ENCODE measurements at places on chromosomes 11 and 22.

DNA sequence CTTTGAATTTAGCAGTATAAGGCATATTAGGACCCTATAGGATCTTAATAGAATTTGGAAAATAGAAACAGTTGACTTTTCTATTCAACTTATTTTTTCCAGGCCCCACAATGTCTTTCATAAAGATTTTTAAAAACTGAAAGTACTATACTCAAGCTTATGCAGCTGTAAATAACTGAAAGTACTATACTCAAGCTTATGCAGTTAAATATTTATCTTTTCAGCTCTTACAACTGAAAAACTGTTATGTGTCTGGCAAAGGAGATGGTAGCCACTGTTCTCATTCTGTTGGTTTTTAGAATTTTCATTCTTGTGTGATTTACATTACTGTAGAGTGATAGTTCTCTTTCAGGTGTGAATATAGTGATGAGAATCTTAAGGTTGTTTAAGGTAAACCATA lies 16.5 kb downstream of the HIPK3 start:
- no peak for DNase-seq

DNA sequence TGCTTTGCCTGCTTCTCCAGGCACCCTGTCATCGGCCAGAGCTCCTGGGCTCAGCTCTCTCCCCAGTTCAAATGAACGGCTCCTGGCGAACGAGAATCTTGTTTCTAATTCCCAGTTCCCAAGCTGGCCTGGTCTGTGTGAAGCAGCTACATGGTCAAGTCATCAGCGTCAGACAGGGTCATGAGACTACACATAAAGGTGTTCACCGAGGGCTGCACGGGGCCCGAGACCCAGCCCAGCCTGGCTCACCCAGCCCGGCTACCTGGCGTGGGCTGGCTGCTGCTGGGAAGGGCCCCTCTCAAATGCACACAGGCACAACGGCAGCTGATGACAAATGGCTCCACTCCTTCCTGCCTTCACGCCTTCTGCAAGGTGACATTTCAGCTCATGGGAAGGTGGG lies 14.6 kb upstream of the CELSR1 start:
- no peak for DNase-seq

DNA sequence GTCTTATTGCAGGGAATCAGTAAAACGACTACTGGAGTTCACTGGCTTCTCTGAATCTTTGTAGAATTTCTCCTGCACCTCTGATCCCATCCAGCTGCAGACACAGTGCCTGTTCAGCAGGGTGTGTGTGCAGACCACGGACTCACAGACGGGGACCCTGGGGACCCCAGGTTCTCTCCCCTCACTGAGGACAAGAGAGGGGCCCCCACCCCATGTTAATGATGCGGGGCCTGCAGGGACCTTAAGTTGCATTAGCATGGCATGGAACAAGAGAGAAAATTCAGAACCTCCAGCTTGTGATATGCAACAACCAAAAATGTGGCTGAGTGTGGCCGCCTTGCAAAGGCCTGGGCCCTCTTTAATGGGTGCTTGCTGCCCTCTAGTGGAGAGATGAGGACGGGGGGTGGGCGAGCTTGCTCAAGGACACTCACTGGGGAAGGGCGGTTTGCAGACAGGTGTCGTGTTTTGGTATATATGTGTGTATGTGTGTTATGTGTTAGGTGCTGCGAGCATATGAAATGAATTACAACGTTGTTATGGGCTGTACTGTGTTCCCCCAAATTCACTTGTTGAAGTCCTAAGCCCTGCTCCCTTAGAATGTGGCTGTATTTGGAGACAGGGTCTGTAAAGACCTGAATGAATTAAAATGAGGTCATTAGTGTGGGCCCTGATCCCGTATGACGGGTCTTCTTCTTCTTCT lies 84.4 kb upstream of the SEPTIN5 start:
- peak; percentile 61 for DNase-seq

- peak; percentile 45 for DNase-seq
These were observed 39.9 kb downstream of the PTPRJ start for GRCh38 chr11:48020092-48020755.

GRCh38 chr22:27540247-27540646 lies 261.3 kb downstream of the MN1 start:
- no peak for DNase-seq

GRCh38 chr11:132005887-132006286 lies 635.5 kb downstream of the NTM start:
- no peak for DNase-seq

- no peak for DNase-seq
These were observed 5.0 kb upstream of the KCNJ11 start for GRCh38 chr11:17393472-17393871.

DNA sequence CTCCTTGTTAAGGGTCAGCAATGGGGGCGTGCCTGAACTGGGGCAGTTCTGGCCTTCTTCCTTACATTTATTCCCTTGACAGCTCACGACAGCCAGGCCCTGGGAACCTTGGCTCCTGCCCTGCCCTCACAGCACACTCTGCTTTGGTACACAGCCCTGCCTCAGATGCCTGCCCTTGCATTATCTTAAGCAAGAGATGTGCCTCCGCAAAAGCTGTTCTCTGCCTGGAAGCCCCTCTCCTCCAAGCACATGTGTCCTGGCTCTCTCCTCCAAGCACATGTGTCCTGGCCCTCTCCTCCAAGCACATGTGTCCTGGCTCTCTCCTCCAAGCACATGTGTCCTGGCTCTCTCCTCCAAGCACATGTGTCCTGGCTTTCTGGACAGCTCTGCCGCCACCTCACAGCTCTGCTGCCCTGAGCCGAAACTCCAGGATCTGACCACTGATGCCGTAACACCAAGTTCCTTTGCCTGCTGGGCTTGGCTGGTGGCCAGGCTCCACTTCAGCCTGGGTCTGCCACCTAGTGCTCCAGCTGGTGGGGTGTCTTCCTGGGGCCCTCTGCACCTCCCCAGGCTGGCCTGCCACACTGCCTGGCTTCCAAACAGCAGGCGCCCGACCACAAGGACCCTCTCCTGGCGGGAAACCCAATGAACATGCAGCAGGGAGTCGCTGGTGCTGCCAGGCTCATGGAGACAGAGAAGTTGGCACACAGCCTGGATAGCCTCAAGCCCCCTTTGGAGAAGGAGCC lies 53.0 kb downstream of the SCUBE1 start:
- DNase-seq, result no peak

DNA sequence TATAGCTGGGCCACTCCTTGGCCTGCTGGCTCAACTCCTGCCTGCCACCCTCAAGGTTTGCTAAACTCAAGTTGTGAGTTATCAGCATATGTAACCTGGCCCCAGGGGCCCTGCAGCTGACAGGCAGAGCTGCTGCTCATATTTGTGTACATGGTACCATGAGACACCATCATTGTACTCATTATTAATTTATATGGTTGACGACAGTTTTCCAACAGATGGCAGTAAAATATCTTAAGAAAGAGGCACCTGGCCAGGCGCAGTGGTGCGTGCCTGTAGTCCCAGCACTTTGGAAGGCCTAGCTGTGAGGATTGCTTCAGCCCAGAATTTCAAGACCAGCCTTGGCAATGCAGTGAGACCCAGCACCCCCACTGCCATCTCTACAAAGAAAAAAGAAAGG lies 11.4 kb upstream of the DENND5A start:
- DNase-seq, result peak; percentile 32

DNA sequence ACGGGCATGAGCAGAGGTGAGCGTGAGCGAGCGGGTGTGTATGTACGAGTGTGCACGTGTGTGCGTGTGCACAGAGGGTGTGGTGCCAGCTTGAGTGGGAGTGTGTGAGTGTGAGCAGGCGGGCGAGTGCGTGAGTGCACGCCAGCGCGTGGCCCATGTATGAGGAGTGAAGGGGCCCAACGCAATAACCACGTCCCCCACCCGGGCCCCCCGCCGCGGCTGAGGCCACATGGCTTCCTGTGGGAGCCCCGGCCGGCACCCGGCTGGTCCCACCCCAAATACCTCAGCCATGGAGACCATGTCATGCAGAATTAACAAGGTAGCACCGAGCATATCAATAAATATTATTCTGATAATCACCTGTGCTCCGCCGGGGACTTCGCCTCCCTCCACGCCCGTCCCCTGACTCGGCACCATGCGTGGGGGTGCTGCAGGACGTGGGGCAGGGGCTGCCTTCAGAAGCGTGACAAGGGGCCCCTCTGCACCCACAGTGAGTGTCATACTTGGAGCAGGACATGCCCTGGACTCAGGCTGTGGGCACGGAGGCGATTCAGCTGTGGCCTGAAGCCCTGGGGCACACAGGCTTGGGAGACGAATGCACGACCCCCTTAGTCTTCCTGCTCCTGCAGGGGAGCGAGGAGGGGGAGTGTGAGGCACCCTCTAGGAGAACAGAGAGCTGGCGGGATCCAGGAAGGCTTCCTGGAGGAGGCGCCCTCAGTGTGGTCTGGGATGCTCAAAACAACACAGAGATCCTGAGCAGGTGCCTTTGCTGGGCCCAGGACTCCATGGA lies 5.6 kb upstream of the TRABD start:
- DNase-seq, result no peak

DNA sequence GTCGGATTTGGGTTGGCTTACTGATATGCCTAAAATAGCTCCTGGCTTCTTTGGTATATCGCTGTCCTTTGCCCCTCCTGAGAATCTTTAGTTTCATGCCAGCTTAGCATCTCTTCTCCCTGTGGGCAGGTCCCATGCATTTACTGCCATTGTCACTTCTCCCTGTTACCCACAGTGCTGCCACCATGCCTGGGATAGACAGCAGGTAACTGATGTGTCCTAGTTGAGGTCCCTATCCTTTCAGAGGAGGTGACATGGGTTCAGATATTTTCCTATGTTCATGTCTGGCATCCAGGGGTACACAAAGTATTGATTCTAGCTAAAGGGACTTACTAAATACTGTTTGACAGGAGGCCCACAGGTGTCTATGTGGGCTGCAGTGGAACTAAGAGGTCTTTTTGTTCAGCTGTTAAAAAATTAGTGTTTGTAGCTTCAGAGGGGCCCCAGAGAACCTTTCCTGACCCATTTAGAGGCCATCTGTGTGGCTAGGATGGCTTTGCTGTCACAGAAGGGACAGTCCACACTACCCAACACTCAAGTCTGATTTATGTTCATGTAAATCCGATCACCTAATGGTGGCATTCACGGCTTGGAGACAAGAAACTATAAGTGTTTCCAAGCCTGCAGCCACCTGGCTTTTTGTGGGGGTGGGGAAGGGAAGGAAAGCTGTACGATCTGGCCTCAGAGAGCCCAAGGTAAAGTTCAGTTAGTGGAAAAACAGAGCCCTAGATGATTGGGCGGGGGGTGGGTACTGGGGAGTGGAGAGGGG lies 8.5 kb downstream of the TIMP3 start:
- DNase-seq, result no peak

- no peak for DNase-seq
These were observed 27.7 kb downstream of the SMCO4 start for GRCh38 chr11:93515441-93516025.

- no peak for DNase-seq
These were observed 67.1 kb downstream of the SLC35F2 start for GRCh38 chr11:107791343-107792048.

- no peak for DNase-seq
These were observed 76.9 kb downstream of the NTM start for GRCh38 chr11:131447277-131447815.

GRCh38 chr22:30922151-30922611 lies 46.4 kb downstream of the MORC2 start:
- DNase-seq, result peak; percentile 65

GRCh38 chr11:63761931-63762653 lies 6.5 kb downstream of the ZFTA start:
- DNase-seq, result no peak

DNA sequence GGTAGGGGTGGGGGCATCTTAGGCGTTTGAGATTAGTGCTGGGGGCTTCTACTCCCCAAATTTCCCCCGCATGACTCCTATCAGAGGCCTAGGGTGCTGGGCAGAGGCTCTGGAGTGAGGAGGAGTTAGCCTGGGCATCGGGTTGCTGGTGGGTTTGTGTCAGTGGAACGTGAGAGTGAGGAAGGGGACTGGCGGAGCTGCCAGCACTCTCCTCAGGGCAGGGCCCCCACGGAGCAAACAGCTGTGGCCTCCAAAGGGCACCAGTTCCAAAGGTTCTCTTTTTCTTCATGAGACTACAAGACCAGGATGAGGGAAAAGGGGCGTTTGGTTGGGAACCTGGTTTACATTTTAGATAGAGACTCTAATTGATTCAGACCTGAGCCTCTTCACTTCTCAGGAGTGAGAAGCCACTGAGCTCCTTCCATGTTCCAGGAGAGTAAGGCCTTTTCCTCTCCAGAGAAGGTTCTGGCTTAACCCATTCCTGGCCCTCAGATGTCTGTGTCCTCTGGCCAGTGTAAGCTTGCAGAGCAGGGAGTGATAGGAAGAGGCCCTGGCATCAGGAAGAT lies 35.6 kb upstream of the CDON start:
- no peak for DNase-seq

- no peak for DNase-seq
These were observed 9.5 kb upstream of the ADA2 start for GRCh38 chr22:17228725-17229126.

DNA sequence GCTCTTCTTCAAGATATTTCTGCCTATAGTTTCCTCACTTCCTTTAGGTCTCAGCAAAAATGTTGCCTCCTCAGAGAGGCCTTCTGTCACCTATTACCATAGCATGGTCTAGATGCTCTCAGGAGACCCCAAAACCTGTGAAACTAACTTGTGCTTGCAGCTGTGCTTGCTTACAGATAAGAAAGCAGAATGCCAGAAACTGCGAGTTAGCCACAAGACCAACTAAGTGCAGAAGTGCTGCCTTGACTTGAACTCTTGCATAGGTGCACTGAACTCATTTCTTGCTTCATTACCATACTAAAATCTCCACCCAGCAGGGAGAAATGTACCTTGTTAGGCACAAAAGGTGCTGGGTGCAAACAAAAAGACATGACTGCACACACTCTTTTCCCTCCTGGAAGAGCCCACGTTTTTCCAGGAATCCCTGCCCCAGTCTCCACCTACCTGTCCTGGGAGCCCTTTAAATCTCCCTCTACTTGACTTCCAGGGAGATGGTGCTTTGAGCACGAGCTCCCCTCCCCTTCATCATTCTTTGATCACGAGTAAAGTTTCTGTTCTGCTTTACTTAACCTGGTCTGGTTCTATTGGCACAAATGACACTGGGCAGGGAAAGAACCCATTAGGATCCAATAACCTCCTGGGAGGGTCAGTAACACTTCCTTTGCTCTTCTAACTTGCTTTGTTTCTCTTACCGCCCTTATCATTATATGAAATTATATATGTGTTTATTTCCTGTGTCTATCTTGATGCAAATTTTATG lies 137.7 kb upstream of the DDI1 start:
- DNase-seq, result no peak

- no peak for DNase-seq
These were observed at the start of gene MS4A15 for GRCh38 chr11:60756307-60757032. Gene MS4A15, plus strand, starts transcription at chr11:60756867. Its CDS starts 6,867 bp downstream, at chr11:60763734.

Measured in hematopoietic multipotent progenitor cell treated with erythropoietin and hydrocortisone succinate and interleukin-3 and kit ligand, for 17 days (in vitro differentiated cells).